ENCODE measurements at places on chromosomes 4 and X.

DNA sequence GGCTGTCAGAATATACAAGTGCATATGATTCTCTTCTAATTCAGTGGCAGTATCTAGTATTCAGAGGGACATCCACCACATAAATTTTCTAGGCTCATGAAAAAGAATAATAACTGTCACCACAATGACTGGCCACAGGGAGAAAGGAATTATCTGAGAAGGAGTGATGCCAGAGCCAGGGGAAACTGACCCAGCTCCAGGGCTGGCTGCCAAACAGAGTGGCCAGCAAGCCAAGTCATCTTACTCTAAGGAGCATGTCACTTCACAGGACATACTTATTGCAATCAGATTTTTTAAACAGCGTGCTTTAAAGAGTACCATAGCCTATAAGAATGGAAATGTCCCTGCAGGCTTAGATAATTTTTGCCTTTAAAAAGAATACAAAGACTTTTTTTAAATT, 5.8 kb upstream of the SEPTIN11 start:
- DNase-seq, result no peak

GRCh38 chr4:147844781-147845180, 112.9 kb downstream of the ARHGAP10 start:
- no peak for DNase-seq

DNA sequence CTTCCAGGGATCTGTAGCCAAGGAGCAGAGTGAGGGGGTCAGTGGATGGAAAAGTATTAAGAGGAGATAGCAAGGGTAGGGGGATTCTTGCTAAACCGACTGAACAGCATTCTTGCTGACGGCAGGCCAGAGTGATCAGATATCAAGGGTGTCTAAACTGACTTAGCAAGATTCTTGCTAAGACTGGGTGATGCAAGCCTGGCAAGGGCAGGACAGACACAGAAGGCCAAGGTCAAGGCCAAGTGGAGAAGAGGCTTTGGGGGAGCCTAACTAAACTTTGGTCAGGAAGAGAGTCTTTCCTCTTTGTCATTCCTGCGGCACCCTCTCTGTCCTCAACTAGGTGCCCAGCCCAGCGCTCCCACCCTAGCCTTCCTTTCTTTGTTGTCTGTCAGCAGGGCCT, 799 bp downstream of the XPNPEP2 start:
- DNase-seq, result no peak

GRCh38 chr4:52199574-52200338, 148.7 kb downstream of the SPATA18 start:
- no peak for DNase-seq

DNA sequence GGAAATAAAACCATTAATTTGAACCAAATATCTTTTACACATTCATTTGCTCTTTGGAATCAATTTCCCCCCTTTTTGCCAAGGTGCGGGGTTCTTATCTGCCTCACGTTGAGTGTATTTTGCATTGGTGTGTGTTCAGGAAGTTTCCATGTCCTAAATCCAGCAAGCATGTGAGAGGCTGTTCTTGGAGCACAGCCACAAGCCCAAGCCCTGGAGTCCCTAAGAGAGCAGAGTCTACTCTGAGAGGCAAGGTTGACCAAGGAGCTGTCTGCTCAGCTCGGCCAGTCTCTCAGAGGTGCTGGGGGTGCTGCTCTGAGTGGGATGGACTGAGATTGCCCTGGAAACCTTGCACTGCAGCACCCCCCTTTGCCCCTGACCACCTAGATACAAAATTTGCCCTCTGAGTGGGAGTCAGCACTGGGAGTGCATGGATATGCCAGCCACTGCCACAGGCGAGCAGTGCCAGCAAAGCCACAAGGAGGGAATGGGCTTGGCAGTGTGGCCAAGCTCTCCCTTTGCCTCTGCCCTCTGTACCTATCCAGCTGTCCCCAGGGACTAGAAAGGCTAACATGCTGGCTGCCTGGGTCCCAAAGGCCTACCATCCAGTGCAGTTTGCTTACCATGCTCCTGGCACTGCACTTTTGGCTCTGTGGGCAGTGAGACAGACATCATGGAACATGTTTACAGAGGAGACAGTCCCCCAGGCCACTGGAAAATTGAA, 20.5 kb upstream of the FAM193A start:
- no peak for DNase-seq

DNA sequence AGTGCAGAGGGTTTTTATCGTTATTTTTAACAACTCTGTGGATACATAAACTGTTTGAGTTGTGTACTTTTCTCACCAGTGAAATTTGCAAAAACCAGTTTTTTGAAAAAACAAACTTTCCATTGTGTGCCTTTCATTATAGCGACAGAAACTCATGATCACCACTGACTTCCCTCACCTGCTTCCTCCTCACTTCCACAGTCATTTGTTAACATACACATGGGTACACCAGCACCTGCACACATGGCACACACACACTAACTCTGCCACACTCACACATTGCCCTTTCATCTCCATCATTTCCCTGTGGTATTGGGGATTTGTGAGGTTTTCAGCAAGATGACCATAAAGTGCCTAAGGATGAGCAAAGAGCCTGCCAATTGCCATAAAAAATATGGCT, 20.6 kb downstream of the CLDN22 start:
- DNase-seq, result no peak

DNA sequence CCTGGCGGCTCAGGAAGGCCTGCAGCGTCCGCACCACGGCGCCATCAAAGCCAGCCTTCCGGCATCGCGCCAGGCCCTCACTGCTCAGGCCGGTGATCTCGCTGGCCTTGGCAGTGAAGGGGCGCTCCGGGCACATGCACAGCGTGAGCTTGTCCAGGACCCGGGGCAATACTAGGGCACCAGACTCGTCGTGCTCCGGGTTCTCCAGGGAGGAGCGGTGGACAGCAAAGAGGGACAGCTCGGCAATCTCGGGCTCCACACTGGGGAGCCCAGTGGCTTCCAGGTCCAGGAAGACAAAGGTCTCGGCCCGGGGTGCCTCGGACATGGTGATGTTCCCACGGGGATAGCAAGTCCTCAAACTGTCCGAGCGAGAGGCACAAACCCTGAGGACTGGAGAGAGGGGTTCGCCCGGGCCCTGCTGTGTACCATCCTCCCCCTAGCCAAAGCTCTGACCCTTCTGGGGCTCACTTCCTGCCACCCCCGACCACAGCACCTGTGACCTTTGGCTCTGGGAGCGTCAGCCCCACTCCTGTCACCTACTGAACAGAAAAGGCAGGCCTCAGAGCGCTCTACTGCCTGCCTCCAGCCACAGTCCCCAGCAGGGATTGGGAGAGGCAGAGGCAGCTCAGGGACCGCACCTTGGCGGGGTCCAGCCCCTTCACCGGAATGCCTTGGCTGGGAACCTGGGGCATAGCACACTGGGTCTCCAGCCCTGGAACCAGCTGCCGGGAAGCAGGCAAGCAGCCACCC, 575 bp downstream of the TREX2 start:
- no peak for DNase-seq

Measured in AG04449 (cell line).